Activated CD8-positive, alpha-beta memory T cell treated with anti-CD3 and anti-CD28 coated beads for 48 hours (primary cell): ENCODE measurements at places on chromosomes 2 and 18.

DNA sequence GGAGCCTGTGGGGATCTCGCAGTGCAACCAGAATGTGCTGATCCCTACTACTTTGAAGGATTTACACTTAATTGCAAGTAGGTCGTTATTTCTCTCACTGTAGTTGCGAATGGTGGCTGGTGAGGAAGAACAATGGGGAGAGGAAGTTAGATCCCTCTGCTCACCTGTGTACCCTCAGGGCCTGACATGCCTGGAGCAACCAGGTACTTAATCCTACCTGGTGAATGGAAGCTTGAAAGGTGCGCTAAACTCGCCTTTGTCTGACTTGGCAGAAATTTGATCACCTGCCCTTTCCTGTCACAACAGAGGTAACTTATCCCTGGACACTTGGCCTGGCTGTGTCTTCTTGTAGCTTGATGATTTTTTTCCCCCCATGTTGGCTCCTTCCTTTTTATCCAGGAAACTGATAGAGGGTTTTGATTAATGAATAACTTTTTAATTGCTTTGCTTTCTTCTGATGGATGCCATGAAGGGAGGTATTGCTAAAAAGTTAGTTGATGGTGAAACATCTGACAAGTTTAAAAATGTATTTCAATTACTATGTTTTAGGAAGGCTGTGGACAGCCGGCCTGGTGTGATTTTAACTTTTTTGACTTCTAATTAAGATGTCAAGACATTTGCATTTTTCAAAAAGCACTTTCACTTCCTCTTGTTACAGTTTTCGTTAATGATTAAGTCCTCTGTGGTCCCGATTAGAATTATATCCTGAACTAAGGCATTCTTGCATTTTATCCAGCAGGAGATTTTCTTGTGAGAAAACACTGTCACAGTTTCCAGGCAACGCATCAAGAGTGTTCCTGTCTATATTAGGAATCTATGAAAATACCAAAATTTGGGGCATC lies 9.2 kb downstream of the SGPP2 start:
- no peak for DNase-seq

DNA sequence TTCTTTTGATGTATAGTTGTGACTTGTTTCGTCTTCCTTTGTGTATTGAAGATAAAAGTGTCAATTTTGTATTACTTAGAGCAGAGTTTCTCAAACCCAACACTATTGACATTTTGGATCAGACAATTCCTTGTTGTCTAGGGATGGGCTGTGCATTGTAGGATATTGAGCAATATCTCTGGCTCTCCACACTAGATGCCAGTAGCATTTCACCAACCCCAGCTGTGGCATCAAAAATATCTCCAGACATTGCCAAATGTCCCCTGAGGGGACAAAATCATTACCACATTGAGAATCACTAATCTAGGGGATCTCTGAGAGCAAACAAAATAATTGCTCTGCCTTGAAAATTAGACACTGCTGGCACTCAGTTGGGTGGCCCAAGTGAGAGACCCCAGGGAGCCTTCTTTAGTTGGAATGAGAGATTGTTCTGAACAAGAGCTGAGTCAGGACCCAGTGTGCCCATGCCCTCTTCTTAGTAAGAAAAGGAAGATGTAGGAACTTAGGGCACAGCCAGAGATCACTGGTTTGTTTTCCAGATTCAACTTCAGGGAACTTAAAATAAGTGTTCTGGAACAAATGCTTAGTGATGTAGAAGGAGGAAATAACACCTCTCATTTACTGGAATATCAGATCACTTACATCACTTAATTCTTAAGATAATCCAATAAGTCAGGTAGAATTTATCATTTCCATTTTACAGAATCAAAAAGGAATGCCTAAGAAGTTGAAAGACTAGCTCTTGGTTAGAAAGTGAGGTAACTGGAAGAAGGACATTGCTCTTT lies 466.6 kb upstream of the TNP1 start:
- no peak for DNase-seq

- peak; percentile 33 for DNase-seq
These were observed 13.4 kb downstream of the IL18RAP start for GRCh38 chr2:102436323-102436722.

DNA sequence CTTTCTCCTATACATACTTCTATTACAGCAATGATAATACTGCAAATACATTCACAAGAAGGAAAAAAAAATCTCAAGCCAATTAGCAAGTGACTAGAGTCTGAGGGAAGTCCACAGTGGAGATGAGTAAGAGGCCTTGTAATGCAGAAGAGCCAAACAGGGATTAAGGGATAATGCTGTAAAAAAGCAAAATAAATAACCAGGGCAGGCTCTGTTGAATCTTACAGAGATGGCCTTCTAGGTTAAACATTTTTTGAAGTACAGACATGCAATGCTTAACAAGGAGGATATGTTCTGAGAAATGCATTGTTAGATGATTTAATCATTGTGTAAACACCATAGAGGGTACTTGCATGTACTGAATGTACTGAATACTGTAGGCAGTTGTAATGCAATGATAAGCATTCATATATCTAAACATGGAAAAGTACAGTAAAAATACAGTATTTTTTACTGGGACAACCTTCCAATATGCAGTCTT lies 122.1 kb upstream of the RMDN2 start:
- DNase-seq: no peak

GRCh38 chr2:46569061-46569560 lies 89.7 kb downstream of the TMEM247 start:
- no peak for DNase-seq

- no peak for DNase-seq
These were observed 914 bp downstream of the STEAP3 start for GRCh38 chr2:119224391-119225104.

DNA sequence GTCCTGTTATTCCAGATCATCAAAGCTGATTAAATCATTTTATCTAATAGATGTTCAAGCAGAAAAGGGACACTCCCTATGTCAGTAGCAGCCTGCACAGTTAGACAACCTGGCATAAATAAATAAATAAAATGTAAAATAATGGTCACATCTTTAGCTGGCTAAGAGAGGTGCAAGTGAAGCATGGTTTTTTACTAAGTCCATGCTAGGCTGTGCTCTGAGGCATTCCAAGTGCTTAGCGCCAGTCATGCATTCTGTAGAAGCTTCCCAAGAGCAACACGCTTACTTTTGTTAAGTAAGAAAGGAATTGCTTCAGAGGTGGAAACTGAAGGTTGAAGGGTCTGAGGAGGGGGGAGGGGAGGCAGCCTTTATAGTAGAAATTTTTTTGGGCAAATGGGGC lies 351.2 kb downstream of the CDH2 start:
- DNase-seq: no peak

GRCh38 chr2:239360421-239361310 lies 40.2 kb downstream of the HDAC4 start:
- no peak for DNase-seq

DNA sequence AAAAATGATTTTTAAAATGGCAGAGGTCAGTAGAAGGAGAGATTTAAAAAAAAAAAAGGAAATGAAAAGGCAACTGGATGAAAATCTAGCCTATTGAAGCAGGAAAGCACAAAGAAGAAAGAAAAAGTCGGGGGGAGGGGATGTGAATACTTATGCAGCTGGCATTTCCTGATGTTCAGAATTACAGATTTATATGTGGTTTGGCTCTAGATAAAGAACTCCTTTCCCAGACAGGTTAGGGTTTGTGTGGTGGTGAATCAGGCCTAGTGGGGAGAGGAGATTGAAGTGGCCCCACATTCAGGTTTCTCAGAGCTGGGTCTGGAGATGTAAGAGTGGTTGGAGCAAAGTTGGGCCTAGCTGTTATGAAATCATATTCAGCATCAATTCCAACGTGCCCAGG lies 394.4 kb downstream of the FIGN start:
- DNase-seq: no peak

DNA sequence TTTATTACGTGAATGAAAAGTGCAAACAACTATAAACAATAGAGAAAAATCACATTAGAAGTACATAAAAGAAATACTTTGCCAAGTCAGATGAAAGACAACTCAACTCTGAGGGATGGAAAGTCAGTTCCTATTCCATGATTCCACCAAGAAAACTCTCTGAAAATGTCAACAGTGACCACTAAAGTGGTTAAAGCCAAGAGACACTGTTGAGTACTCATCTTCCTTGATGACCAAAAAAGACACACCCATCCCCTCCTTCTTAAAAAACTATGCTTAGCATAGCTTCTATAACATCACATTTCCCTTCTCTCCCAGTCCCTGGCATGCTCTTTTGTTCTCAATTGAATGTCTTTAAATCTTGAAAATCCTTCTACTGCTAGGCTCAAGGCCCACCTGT lies 160.0 kb downstream of the TCF4 start:
- no peak for DNase-seq

GRCh38 chr2:8680822-8681760 lies 765 bp upstream of the ID2 start:
- no peak for DNase-seq

DNA sequence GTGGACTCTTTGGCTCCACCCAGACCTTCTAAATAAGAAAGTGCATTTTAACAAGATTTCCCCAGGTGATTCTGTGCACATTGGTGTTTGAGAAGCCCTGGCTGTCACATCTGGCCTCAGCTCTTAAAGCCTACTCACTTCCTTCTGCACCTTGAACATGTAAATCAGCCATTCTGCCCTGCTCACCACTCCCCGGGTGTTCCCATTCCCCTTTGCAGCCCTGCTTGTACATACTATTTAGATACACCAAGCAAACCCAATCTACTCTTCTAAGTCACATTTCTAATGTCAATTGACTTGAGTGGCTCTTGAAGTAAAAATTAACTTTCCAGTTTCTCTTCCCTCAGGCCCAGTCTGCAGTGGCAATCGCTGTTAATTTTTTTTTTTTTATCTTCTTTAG lies 13.1 kb upstream of the SCN1A start:
- no peak for DNase-seq
